Calu3 (cell line): ENCODE measurements at places on chromosomes 7 and 10. TPM values are rescaled to one million over a fixed set of nuclear protein-coding genes. Genes with fewer than 3 reads are reported as not detected.

The ZNF735 gene
- not detected in 2 replicates for total RNA-seq

The MSMB gene
- total RNA-seq: 2.4 and 7.4 TPM in 2 replicates

The DLG5 gene
- 46.0 and 51.0 TPM in 2 replicates for total RNA-seq

The NPSR1 gene
- not detected in 2 replicates for total RNA-seq

The VPS50 gene
- 31.6 and 36.9 TPM in 2 replicates for total RNA-seq

The DBNL gene
- total RNA-seq: 164 and 180 TPM in 2 replicates

The SPACDR gene
- 4.5 and 9.1 TPM in 2 replicates for total RNA-seq

The CUL2 gene
- total RNA-seq: 35.6 and 37.1 TPM in 2 replicates

The TMEM213 gene
- total RNA-seq: 9.8 and 11.3 TPM in 2 replicates
